ENCODE measurements at places on chromosomes 2 and 18.

GRCh38 chr2:180077295-180077906 is 70.3 kb upstream of the CWC22 start:
- DNase-seq, result peak; percentile 70

DNA sequence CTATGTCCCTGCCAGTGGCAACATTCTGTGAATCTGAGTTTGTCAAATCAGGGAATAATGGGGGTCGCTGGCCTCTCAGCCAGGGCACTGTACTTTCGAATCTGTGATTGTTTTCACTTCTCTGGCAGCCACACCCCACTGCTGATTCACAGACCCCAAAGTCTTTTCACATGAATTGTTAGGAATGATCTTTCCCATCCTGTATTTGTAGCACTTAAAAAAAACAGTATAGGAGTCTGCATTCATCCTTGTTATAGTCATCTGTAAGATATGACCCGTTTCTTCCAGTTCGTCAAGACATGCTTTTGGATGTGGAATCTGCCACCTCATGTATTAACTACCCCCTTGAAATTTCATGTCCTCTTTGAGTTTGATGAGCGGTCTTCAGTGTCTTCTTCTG is 928 bp downstream of the NAGK start:
- DNase-seq, result peak; percentile 22

DNA sequence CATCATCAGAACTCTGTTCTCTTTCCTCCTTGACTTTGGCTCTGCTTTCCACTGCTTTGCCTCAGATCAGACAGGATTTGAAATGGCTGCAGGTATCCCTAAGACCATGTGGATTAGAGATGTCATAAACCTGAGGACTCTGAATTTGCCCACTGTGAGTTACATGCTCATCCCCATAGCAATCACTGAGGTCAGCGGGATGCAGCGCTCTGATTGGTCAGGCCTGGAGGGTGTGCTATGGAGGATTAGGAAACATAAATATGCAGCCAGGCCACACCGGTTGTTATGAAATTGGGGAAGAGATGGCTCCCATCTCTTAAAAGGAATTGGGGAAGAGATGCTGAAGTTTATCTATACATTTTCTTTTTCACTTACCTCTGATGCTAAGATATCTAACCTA is 73.7 kb upstream of the DNAJC10 start:
- DNase-seq, result peak; percentile 47

DNA sequence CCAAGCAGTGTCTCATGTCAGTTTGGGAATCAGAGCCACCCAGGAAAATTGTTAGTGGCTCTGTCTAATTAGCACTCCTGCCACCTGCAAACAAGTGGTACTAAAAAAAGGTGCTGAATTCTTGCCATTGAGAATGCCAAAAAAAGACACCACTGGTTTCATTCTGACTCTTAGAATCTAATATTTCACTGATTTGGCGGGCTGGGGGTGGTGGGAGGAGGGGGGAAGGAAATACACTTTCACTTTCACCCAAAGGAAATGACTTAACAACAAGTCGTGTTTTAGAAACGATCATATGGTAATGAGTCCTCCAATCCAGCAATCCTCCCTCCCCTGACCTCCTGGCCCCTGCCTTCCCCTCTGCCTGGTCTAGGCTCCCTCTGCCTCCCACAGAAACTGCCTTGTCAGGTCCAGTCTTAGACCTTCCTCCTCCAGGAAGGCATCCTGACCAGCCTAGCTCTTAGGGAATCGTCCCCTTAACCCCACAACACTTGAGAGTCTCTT is 4.4 kb upstream of the KLHL29 start:
- no peak for DNase-seq

DNA sequence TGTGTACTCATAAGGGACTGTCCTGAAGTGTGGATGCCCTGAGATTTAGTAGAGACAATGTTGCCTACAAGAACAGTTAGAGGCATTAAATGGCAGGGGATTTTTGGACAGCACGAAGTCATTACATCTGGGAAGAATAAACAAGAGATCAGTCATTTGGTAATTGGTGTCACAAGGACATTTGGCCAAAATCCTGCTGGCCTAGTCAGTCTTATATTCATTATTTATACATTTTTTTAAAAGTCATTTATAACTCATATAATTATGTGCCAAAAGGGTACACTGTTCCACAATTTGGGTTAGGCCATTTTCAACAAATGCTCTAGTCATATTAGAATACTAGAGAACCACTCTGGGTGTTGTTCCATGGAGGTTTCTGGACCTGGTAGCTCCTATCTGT is 104.7 kb downstream of the LRATD1 start:
- DNase-seq, result no peak

GRCh38 chr18:10422731-10423130 is 31.7 kb upstream of the APCDD1 start:
- no peak for DNase-seq

- no peak for DNase-seq
These were observed 655.2 kb downstream of the RNF144A start for GRCh38 chr2:7572450-7572849.

DNA sequence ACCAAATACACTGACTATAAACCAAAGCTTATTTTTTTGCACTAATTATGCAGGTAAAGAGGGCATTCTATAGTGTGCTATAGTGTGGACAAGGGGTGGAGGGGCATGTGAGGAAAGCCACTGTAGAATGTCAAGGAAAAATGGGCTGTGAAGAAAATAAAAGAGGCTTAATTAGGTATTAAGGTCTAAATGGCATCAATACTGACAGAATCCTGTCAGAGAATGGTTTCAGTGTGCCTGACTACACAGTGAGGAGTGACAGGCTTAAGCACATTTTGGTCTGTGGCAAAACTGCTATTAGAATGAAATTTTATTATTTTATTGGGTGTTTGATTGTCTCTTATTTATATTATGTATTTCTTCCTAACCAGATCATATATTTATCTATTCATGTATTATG is 787.6 kb upstream of the CELF4 start:
- DNase-seq, result no peak

DNA sequence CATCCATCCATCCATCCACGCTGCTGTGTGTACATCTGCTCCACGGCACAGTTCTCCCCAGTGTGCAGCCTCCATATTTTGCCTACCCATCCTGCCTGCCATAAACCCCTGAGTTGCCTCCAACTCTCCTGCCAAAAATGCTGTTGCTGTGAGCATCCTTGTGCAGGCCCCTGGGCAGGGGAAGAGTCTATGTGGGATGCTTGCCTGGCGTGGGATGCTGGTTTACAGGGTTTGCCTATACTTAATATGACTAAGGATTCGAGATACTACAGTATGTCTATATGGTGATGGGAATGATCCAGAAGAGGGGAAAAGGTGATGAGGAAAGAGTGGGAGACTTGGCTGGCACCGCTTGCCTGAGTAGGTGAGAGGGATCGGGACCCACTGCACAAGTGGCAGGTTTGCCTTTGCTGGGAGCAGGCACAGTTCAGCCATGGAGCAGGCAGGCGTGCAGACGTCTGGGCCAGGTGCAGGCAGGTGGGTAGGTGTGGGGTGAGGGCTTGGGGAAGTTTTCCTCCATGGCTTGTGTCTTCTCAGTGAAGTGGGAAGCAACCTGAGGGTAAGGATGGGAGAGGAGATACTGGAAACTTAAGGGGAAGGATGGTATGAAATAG is 30.2 kb upstream of the FAHD2A start:
- no peak for DNase-seq

GRCh38 chr2:2586931-2587330 is 255.9 kb upstream of the MYT1L start:
- no peak for DNase-seq

GRCh38 chr2:101204400-101205115 is 48.1 kb upstream of the CNOT11 start:
- peak; percentile 16 for DNase-seq

- DNase-seq, result no peak
These were observed 271.4 kb downstream of the TCF4 start for GRCh38 chr18:55316486-55317184.

DNA sequence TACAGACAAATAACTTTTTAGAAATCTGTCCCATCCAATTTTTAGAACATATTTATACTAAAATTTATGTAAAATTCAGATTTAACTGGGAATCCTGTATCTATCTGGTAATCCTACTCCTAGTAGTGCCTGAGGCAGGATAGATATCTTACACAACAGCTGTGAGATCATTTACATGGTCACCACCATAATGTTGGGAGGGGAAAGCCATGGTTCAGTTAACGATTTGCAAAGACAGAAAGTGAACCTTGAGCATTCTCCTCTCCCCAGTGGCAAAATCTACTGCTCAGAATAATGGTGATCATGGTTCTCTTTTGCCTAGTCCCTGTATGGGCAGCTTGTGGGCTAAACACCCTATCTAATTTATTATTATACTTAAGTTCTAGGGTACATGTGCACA is 7.7 kb upstream of the TMEM247 start:
- DNase-seq, result no peak

DNA sequence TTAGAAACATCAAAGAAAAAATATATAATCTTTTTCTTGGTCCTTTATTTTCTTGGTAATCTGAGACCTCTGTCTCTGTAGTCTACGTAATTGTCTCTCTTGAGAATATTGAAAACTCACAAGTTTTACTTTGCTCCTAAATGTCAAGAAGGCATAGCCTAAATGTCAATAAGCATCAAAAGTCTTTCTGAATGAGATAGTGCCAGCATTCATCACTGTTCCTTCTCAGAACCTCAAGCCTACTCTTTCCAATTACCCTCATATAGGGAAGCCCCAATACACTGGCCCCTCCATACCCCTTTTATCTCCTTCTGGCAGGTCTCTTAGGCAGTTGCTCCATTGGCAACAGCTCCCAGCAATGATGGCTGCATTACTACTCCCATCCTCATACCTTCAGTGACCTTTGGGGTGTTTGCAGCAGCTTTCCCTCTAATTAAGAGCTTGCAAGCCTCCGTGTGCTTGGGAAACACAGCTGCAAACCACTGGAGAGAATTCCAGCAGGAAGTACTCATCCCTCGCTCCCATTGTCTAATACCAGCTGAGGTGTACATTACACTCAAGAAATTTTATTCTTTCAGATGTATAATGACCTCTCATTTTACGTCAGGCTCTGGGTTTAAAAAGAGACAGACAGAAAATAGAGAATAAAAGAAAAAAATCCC is 95.8 kb downstream of the KYNU start:
- no peak for DNase-seq

DNA sequence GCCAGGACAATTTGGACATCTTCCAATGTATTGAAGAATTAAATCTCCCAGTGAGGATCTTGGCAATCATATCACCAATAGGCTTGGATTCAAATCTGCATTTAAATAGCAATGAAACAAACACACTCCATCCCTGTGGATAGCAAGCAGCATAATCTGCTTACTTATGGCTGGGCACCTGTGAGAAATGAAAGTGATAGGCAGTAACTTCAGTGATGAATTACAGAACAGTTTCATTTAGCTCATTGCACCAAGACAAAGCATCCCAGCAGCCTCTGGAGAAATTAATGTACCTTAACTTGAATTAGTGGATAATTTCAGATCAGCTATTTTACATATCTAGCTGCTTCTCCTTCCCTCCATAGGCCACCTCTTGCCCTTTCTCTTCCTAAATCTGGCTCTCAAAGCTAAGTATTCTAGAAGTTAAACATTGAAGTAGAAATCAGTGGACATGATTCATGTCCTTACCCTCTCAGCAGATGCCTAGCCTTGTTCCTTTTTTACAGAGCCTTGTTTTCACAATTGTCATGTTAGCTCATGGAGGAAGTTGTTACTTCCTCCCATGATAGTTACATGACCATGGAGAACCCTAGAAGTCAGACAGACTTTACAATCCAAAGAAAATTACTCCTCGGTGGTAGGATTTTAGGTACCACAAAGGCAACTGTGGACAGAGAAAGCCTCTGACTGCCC is 88.5 kb upstream of the TACR1 start:
- DNase-seq, result no peak

- no peak for DNase-seq
These were observed 128.7 kb downstream of the LYPD6B start for GRCh38 chr2:149167001-149167780.

Data from fibroblast of the aortic adventitia (primary cell).